ENCODE measurements at places on chromosomes 11 and 22.

DNA sequence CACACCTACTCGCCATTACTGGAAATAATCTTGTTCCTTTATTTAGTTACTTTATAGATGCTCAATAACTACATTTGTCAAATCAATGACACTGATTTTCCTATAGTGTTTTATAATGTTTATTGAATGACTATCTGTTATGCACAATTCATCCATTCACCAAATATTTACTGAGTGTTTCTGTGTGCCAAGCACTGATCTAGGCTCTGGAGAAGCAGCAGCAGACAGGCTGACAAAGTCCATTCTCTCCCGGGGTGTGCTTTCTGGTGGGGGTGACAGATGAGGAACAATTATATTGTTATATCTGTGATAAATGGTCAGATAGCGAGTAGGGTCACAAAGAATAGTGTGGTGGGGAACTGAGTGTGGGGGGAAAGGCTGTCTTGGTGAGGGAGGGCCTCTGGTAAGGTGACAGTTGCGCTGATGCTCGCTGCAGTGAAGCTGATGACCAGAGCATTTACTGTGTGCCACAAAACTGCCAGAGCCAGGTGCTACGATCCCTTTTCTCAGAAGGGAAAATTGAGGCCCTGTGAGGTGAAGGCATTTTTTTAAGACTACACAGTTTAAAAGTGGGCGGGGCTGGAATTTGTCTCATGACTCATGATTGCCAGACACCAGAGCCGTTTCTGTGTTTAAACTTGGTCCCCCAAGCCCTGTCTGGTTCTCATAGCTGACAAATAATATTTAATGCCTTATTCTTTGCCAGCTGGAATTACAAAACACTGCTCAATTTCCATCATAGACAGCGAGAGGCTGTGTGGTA, 10.2 kb downstream of the PACS1 start:
- DNase-seq = peak; percentile 63

- DNase-seq = no peak
These were observed 91.6 kb upstream of the PARVA start for GRCh38 chr11:12285811-12286222.

- DNase-seq = no peak
These were observed 201.2 kb upstream of the E2F8 start for GRCh38 chr11:19441752-19442553.

DNA sequence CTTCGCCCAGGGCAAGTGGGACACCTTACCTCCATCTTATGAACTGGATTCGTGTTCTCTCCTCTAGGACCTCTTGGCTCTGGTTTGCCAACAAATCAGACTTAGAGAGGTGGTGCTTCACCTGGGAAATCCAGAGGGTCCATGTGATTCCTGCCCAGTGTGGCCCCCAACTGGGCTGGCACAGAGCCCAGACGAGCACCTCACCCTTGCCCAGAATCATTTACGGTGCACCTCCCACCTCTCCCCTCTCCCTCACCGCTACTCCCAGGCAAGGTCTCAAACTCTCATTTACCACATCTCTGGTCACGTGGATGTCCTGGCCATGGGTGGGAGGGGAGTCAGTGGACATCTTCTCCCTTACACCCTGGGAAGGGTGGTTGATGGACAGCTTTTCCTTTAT, 1.1 kb downstream of the SPATA19 start:
- no peak for DNase-seq

- no peak for DNase-seq
These were observed 16.7 kb downstream of the PHLDA2 start for GRCh38 chr11:2912498-2912897.

DNA sequence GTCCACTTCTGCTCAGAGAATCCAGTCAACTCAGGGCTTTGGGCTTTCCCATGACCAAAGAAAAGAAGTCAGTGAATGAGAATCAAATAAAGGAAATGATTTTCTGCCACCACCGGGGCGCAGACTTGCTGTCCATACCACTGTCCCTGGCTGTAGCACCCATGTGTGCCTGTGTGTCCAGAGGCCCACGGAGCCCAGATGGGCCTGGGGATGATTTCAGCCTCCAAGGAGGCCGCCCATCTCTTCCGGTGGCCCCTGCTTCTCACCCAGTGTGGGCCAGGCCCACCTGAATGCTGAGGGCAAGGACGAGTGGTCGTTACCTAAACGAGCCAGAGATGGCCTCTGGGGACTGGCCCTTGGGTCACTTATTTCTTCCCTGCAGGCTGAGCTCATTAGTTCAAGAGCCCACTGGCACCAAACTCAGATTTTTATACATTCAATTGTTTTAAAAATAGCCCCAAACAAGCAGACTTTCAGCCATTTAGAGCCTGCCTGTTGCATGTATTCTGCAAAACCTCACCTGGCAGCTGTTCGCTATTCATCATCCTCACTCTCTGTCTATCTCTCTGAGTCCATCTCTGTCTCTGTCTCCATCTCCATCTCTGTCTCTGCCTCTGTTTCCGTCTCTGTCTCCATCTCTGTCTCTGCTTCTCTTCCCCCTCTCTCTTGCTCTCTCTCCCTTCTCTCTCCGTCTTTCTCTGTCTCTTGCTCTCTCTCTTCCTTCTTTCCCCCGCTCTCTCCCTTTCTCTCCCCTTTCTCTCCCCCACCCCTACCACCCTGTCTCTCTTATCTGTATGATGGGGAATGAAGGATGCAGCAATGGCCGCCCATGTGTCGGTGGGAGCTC, 24.2 kb downstream of the KRTAP5-5 start:
- no peak for DNase-seq

- peak; percentile 29 for DNase-seq
These were observed 637 bp downstream of the DRD2 start for GRCh38 chr11:113474362-113475159.

GRCh38 chr11:65491614-65492386, 7.0 kb upstream of the MALAT1 start:
- DNase-seq = no peak

DNA sequence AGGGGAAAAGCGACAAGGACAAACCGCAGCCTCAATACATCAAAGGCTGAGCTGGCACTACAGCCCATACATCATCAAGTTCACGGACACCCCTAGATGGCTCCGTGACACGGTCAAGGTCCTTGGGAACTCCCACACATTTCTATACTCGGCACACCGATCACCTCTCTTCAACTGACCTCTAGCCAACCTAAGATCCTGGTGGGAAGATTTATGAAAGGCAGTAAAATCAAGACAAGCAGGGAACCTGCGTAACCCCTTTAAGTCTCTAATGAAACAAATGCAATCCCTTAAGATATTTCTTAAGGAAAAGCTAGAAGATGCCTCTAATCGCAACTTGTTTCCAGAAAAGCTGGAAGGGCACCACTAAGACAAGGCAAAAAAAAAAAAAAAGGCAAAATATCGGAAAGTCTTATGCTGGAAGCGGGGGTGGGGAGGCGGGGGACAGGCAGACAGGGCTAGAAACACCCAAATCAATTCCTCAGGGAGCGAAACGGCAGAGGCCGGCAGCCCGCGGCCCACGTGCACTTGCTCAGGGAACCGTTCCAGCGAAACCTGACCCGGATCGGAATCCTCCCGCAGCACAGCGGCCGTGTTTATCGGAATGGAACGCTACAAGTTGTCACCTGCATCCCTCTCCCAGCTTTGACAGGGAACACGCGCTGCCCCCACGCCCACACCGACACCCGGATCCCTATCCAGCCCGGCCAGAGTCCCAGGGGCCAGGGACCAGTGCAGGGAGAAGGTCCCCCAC, 1.4 kb downstream of the ARHGAP20 start:
- no peak for DNase-seq

- DNase-seq = no peak
These were observed 10.4 kb downstream of the ALG12 start for GRCh38 chr22:49907807-49908206.

DNA sequence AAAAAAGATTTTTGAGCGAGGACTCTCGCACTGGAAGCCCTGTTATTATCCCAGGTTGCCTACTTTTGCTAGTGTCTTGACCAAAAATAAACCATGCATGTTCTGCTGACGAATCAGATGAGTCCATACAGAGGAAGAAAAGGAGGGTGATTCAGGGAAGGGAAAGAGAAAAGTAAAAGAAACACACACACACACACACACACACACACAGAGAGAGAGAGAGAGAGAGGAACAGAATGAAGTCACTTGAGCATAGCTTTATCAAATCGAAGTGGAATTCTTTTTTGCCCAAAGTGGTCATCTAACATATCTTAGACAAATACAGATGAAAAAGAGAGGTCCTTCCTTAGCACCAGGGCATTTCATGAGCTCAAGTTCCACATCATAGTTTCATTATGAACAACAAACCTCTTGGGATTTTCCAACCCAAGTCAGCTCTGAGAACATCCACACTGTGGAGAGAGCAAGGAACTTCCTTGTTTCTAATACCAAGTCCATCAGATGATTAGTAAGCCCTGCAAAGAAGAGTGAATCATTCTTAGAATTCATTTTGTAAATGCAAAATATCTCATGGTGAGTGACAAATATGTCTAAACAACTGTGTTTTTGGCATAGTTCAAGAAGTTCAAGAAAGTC, 7.7 kb upstream of the MMP12 start:
- no peak for DNase-seq

GRCh38 chr11:19786644-19787043, 74.0 kb downstream of the NAV2 start:
- DNase-seq = no peak

Measured in T-helper 9 cell (primary cell).